ENCODE measurements at places on chromosomes 12 and 14.

- H3K4me1 ChIP-seq = no peaks in the 10 kb centered on the region
- no peak overlapping the region for H3K4me3 ChIP-seq
- DNase-seq = no peak
- H3K36me3 ChIP-seq = no peaks in the 10 kb centered on the region
Measured at GRCh38 chr12:65391711-65392110, 113.2 kb downstream of the MSRB3 start.

GRCh38 chr12:128840862-128841468 is 12.3 kb upstream of the GLT1D1 start:
- no peak overlapping the region for H3K27ac ChIP-seq
- no peak for DNase-seq
- no peaks in the 10 kb centered on the region for H3K27me3 ChIP-seq
- H3K36me3 ChIP-seq = no peaks in the 10 kb centered on the region

DNA sequence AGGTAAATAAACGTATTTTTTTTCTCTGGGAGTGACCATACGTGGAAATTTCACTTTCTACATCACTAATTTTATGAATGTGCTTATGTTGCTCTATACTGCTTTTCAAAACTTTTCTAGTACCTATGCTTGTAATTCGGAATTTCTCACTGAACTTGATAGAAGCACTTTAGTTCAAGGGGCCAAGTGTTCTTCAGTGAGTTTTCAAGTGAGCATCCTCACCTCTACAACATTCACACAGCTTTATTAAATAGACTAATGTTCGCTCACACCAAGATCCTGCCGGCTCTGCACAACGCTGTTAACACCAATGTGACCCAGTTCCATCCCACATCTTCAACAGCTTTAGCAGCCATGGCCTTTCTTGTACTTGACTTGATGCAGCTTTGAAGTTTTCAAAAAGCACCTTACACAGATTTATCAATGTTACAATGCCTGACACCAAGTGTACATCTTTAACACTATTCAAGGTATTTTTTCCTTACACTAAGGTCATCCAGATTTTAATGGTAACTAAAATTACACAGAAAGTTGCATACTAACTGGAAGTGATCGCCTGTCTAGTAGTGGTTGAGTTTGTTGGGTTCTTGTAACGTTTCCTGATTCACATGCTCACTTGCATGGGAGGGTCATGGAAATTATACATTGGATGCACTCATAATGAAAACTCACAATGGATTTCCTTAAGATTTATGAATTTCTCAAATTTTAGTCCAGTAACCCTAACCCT is 4.5 kb downstream of the UBC start:
- H3K27me3 ChIP-seq = no peaks in the 10 kb centered on the region
- no peak overlapping the region for H3K27ac ChIP-seq
- H3K4me1 ChIP-seq = peaks cover 3% of the 10 kb centered on the region
- H3K4me3 ChIP-seq = no peak overlapping the region
- DNase-seq = no peak

DNA sequence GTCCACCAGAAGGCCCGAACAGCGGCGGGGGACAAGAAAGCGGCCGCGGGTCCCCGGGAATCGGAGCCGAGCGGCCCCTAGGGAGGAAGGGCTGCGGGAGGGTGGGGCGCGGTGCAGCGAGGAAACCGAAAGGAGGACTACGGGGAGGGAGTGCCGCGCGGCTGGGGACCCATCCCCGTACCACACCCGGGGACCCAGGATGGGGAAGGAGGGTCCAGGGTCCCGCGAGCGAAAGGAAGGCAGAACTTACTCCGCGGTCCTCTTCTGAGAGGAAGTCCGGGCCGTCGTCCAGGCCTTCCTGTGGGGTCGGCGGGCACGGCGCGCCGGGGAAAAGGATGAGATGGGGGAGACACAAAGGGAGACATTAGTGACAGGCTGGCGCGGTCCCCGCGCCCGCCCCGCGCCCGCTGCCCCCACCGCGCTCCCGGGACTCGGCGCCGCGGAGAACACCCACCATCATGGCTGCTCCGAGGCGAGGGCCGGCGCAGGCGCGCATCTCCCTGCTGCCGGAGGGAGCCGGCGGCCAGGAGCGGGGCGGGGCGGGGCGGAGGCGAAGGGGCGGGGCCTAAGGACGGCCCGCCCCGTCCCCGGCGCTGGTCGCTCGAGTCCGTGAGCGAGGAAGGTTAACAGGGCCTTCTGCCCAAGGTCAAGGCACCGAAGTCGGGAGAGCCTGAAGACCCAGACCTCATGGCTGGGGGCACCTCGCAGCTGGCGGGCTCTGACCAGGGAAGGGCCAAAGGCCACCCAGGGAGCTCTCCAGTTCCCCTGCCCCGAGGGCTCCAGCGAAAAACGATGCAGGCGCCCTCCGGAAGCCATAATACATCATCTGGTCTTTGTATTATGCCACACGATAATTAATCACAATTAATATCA is at the start of gene SNX6:
TSS of gene SNX6 (minus strand) at position 492 of the 873 bp plus-strand sequence. CDS start at position 460, 32 bp downstream.
- H3K27me3 ChIP-seq = no peaks in the 10 kb centered on the region
- H3K27ac ChIP-seq = peak within 1 kb of the TSS; percentile 63
- H3K36me3 ChIP-seq = peaks cover 12% of the 10 kb centered on the region
- H3K4me3 ChIP-seq = peak within 1 kb of the TSS; percentile 95
